Activated CD8-positive, alpha-beta memory T cell treated with anti-CD3 and anti-CD28 coated beads, Interleukin-2, amount 50 U/mL, for 4 hours (primary cell): ENCODE measurements at places on chromosomes 7 and 10.

GRCh38 chr10:31148951-31149350 is 117.3 kb upstream of the ZNF438 start:
- no peak for DNase-seq

DNA sequence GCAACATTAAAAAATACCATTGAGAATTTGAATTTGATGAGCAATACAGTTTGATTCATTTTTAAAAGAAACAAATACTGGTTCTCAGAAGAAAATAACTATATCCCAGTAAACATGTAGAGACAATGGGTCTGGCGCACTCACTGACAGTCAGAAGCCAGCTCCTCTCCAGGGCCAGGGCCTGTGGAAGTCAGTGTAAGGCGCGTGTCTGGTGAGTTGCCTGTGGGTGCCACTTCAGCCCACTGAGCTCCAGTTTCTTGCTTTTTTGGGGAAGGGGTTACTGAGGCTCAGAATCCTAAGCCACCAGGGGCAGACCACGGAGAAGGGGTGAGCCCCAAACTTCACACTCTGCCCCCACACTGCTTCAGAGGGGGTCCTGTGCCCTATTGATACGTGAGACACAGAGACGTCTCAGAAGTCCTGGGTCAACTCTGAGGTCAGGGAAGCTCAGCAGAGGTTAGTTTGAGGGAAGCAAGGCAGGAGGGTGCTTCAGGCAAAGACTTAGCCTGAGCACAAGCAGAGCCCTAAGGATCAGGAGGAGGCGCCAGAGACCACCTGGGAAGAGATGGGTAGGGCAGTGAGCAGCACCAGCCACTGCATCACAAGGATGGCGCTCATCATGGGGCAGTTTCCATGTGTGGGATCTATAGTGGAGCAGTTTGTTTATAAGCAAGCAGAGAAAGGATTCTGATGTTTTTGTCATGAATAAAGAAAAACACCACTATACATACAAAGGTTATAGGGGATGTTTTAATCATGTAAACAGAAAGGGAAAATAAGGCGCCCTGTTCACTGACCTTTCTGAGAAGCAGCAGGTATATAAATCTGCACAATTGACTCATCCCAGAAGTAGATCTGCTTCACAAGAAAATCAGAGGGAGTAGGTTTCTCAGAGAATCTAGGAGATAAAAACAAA is 95.7 kb downstream of the PKD1L1 start:
- DNase-seq = no peak

DNA sequence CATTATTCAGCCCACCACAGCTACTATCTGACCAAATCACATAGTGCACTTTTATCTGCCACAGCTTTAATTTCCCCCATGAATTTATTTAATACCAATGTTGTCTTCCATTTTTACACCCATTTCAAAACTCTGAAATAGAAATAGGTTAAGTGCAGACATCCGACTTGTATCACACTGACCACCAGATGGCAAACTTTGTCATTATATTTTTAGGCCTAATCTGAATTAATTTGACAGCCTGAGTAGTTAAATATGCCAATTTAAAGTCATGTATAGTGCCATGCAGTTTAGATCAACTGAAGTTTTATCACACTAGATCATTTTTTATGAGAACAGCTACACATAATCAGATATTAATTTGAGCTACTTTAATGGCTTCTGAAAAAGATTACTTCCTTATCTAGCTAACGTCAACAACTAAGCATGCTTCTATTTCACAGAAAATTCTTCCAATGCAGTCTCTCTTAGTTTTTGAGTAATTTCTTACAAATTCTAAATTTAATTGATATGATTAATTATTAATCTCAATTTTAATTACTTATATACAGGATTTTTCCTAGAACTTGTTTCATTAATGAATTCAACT is 566.4 kb downstream of the GFRA1 start:
- DNase-seq = no peak

DNA sequence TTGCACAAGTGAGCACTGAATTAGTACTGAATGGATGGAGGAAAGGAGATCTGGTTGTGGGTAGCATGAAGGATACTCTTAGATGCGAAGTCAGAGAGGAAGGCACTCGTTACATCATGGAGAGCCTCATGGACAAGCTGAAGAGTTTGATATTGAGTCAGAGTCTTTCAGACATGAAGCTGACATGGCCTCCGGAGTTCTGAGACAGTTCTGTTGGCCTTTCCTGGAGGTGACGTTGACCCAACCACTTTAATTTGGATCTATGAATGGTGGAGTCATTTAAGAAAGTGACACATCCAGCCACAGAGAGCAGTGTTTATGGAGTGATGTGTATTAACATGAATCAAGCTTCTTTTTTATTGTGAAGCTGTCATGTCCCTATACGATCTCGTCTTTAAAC is 286.3 kb upstream of the CDC14C start:
- DNase-seq = no peak

GRCh38 chr7:91620827-91621226 is 259.7 kb downstream of the MTERF1 start:
- no peak for DNase-seq

GRCh38 chr10:50882540-50882983 is 2.9 kb downstream of the A1CF start:
- DNase-seq = no peak

- DNase-seq = no peak
Observed at GRCh38 chr7:132390705-132391104, 185.6 kb downstream of the PLXNA4 start.

- DNase-seq = peak; percentile 37
Observed at GRCh38 chr10:119313644-119314043, 106.3 kb downstream of the GRK5 start.

- DNase-seq = no peak
Observed at GRCh38 chr7:117048114-117048866, 95.0 kb downstream of the ST7 start.

GRCh38 chr7:33716581-33717477 is 188.5 kb upstream of the BMPER start:
- DNase-seq = no peak

DNA sequence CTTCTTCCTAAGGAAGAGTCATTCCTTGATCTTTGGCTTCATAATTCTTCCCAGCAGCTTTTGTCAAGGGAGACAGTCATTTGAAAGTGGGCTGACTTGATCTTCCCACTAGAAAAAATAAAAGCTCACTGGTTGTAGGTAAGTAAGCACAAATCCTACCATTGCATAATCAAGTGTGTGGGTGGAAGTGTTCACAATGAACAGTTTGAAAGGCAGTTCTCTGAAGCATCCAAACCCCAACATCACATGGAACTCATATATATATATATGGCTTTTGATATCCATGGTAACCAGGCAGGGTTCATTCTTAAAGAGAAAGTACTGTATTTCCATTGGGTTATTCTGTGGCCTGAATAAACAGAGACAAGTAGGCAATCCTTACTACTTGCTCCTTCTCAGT is 51.6 kb downstream of the ARMH3 start:
- DNase-seq = no peak

GRCh38 chr7:66758950-66759628 is 18.6 kb downstream of the RABGEF1 start:
- DNase-seq = no peak

- DNase-seq = peak; percentile 24
Observed at GRCh38 chr10:484925-485661, 204.4 kb downstream of the DIP2C start.

DNA sequence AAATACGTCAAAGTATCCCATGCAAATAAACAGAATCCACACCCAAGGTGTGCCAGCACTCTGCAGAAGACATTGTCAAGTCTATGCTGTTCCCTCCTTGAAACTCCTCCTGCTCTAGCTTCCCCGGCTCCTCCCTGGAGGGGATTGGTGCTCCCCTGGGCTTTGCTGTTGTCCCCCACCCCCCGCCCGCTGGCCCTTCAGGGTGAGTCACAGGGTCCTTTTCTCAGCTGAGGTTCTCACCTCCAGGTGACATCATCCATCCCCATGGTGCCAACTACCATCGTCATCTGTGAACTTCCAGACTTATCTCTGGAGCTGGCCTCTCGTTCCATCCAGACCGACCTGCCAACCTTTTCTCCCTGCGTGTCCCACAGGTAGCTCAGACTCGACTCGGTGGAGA is 77.0 kb downstream of the ITIH5 start:
- DNase-seq = no peak

- DNase-seq = no peak
Observed at GRCh38 chr10:58667658-58668310, 155.1 kb downstream of the BICC1 start.
